Stimulated activated naive CD4-positive, alpha-beta T cell (primary cell): ENCODE measurements at places on chromosomes 11 and 22.

DNA sequence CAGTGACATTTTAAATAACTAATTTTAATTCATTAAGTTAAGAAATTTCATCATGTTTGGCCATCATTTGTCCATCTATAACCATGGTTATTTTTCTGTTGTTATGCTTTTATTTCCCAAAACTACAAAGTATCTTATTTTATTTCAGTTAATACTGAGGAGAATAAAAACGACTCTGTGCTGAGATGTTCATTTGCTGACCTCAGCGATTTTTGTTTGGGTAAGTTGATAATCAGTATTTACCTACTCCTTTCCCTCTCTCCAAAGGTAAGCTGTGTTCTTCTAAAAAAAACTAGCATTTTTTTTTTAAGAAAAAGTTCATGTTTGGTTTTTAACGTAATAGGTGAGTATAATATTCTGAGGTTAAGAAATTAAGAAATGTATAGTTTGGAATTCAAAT, 111.7 kb downstream of the ANO3 start:
- DNase-seq = no peak

- peak; percentile 53 for DNase-seq
Observed at GRCh38 chr11:125141686-125142535, 22.6 kb upstream of the PKNOX2 start.

DNA sequence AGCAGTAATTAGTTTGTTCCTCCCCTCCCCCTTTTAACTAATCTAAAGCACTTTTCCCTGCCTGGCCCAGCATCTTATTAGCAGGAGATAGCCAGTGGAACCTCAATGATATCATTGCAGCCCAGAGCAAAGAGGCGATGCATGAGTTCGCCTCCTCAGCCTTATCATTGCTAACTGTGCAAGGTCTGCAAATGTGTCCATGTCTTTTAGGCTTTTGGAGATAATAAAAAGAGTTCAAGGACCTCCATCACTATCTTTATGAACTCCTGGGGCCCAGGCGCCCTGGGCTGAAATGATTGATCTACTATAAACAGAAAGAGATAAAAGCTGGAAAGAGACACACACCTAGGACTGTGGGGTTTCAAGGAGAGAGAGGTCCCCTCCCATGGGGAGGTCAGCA, 124.2 kb upstream of the TBCEL start:
- no peak for DNase-seq

DNA sequence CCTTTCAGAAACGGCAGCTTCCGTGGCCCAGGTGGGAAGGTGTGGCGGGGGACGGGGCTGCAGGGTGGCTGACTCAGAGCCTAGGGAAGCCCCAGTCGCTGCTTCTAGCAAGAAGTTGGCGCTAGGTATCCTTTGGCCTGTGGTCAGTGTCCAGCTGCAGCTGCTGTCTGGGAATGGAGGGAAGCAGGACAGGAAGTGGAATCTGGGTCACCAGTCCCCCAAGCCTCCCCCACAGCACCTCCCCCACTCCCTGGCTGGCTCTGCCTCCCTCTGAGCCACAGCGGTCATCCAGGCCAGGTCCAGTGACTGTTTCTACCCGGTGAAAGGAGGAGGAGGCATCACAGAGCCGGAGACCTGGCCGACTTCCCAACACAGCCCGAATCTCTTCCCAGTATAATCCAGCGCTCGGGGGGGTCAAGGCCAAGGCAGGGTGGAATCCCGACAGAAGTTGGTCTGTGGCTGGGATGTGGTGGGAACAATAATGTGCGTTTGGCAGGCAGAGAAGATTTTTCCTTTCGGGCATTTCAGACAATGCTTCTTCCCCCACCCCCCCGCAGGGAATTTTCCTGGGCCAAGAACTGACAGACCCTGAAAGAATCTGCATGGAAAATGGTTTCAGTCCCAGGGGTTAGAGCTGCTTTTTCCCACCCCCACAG, 45.1 kb downstream of the C11orf96 start:
- DNase-seq = no peak

GRCh38 chr11:36141956-36142355, 147.3 kb downstream of the COMMD9 start:
- no peak for DNase-seq

DNA sequence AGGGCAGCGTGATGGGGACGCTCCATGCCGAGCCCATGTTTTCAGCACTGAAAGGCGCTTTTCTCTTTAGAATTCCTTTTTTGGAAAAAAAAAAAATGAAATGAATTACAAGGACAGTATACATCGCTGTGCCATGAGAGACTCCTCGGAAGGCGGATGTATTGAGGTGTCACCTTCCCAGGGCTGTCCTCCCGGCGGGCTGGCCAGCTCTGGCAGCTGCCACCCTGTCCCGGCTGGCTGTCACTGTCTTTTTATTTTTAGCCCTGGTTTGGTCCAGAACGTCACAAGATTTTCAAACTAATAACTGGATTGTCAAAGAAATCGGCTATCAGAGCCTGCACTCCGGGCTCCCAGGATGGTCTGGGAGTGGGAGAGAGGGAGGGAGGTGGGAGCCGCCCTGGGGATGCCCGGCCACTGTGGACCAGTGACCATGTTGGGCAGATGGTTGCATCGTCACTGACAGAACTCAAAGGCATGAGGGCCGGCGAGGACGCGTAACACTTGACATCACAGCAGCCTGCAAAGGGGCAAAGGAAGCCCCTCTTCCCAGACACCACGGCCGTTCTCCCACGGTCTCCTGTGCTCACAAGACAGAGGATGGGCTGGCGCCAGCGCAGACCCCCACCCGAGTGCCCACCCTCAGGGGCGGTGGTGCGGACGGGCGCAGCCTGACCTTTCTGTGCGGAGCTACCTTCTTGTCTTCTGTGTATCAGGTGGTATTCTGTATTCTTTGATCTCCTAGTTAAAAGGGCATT, 392.9 kb downstream of the TBC1D22A start:
- no peak for DNase-seq

- DNase-seq = no peak
Observed at GRCh38 chr11:19552656-19553260, 159.9 kb upstream of the NAV2 start.

- DNase-seq = no peak
Observed at GRCh38 chr11:2663915-2664314, 35.9 kb downstream of the KCNQ1OT1 start.

DNA sequence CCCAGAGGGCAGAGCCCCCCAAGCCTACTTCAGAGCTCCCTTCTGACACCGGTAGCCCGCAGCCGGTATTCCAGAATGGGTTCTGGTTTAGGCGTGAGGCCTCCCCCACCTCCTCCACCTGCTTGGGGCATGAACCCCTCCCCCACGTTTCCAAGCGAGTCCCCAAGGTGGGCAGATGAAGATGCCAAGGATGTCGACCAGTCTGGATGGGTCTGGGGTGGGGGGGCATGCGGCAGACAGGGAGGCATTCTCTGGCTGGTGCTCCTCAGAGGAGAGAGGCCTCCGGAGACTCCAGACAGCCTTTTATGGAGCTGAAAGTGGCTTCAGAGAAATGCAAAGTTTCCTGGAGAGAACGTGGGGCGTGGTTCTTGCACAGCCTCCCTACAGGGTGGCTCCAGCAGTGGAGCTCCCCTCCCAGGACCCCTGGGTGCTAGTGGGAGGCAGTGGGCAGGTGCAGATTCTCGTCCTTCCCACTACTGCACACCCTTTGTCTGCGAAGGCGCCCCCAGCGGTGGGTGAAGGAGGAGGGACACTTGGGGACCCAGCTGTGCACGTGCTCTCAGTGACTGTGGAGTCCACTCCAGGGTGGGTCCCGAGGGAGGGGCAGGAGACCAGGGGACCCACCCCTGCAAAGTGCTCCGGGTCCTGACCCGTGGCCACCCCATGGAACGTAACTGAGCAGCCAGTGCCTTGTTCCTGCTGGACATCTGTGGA, 4.2 kb downstream of the CCND1 start:
- DNase-seq = no peak
